ENCODE measurements at places on chromosomes 3 and 15.
A peak's percentile ranks its signal among the peaks of the same experiment; 100 is the strongest.

DNA sequence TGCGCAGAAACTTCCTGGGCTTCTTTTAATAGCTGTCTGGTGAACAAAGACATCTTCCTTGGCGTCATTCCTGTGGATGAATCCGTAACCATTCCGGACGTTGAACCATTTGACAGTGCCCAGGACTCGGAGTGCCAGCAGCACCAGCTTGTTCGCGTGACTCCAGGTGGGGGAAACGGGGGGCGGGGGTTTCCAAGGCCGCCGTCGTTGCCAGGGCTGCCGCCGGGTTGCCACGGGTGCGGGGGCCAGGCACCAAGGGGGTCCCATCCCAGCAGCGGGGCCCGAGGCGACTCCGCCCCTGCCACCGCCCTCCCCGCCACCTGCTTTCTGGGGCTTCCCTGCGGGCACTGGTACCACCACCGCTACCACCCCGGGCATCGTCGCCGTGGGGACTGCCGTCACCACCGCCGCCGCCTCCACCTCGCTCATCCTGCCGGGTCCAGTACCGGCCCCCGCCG, 22.8 kb downstream of the RGMA start:
- DNase-seq: no peak

DNA sequence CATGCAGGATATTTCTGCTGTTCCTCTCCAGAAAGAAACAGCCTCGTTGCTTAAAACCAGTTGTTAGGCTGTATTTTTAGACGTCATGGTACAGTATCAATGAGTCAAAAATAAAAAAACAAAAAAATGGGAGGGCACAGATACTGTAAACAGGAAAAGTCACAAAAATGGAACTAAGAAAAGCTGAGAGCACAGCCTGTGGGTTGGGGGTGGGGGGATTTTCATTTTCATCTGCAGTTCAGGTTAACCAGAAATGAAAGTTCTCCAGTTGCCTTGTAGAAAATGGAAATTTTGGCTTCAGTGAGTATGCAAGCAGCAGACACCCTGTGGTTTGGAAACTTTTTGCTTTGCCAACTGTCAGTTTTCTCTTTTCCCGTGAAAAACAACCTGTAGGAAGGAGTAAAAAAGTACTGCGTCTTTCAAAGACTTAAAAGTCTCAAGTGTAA, 59.0 kb downstream of the FRMD4B start:
- DNase-seq: peak; percentile 36

DNA sequence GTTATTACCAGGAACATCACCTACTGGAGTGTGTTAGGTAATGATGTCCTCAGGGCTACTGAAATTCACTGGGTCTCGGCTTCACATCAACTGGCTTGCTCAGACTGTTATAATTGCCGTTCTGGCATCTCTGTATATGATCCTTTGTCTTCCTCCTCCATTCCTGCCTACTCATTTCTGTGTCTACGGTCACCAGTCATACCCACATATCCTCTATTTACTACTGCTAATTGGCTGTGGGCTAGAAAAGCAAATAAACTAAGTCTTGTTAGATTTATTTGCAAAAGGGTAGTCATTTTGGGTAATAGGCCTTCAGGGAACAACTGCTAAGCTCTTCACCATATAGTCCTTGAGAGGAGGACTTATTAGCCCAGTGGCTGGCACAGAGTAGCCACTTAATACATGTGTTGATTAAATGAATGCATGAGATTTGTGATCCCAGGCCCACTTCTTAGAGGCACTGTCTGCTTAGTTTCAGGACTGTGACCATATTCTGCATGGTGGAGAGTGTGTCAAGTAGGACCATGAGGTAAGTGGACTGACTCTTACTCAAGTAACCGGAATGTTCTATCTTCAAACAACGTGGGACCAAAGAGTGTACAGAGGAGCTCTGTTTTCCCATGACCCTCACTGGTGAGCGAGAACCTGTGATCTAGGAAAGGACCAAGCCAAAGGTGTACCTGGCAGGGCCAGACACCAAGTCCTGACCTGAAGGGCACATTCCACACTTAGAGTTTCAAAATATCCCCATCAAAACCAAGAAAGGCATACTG, 13.2 kb downstream of the ZDHHC3 start:
- no peak for DNase-seq

GRCh38 chr3:120821426-120821825, 78.9 kb downstream of the GTF2E1 start:
- DNase-seq: no peak

GRCh38 chr3:48585411-48585810, 9.7 kb downstream of the COL7A1 start:
- no peak for DNase-seq

DNA sequence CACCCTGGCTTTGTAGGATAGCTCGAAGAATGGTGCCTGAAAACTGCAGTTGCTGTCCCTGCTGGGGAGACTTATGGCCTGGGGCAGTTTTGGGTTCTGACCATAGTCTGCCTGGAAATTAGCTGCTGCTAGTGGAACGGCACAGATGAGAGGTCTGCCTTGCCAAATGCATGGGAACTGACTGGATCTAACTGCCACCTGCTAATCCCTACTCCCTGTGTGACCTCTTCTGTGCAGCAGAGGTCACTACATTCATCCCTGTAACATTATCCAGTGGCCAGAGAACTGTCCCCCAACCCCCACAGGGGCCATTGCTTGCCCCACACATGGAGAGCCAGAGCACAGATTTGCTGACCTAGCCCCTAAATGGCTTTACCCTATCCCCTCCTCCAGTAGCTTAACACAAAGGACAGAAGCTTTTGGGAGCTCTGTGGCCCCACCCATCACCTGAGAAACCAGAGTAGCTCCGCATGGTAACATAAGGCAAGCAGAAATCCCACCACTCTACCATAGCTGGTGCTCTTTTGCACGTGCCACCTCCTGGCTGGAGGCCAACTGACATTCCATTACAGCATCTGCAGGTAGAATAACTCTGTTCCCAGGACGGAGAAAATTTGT, 840.0 kb downstream of the EPHA3 start:
- DNase-seq: no peak

- DNase-seq: no peak
Measured at GRCh38 chr15:34883633-34884032, 85.9 kb downstream of the AQR start.

GRCh38 chr3:158830391-158830790, 28.5 kb downstream of the MFSD1 start:
- DNase-seq: no peak

DNA sequence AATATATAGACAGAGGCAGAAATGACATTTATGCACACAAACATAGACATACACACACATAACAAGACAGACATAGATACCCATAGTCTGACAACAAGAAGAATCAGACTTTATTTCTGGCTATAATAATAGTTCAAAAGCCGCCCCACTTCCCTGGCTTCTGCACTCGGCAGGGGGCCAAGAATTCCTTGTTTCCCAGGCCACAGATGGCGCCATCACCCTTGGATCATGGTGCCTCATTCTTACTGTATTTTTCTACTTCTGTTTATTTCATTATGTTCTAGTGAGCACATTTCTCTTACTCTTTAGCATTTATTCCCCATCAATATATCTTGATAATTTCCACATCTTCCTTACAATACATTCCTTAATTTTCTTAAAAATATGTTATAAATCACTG, 387.5 kb downstream of the NLGN1 start:
- no peak for DNase-seq

DNA sequence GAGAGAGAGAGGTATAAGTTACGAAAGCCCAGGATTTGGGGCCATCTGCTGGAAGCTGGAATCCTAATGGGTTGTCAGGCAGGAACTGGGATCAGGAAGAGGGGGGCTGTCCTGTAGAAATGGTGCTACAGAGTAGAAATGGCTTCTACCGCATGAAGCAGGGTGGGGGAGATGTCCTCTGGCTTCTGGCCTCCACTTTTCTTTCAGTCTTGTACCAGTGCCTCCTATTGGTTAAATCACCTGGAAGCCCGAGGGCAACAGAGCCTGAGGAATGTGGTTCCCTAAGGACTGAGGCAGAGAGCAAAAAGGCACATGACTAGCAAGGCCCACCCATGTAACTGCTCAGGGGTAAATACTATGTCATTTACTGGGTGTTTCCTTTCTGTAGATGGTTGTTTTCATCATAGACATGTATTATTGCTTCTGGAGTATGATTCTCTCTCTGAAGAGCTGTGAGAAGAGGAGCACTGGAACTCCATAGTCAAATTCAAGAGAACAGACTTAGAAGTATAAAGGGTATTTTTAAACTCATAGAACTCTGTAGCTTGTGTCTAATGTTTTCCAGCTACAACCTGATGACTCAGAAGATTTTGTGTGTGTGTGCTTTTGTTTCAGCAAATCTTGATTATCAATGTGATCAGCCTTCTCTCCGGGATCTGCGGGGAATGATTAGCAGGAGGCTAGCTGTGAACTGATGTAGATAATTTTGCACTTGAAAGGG, 20.2 kb upstream of the MITF start:
- DNase-seq: no peak

- DNase-seq: no peak
Measured at GRCh38 chr3:108271626-108272025, 24.7 kb upstream of the HHLA2 start.

- DNase-seq: no peak
Measured at GRCh38 chr15:67068710-67069400, 3.5 kb downstream of the SMAD3 start.

- no peak for DNase-seq
Measured at GRCh38 chr15:27973886-27974285, 125.2 kb downstream of the OCA2 start.

DNA sequence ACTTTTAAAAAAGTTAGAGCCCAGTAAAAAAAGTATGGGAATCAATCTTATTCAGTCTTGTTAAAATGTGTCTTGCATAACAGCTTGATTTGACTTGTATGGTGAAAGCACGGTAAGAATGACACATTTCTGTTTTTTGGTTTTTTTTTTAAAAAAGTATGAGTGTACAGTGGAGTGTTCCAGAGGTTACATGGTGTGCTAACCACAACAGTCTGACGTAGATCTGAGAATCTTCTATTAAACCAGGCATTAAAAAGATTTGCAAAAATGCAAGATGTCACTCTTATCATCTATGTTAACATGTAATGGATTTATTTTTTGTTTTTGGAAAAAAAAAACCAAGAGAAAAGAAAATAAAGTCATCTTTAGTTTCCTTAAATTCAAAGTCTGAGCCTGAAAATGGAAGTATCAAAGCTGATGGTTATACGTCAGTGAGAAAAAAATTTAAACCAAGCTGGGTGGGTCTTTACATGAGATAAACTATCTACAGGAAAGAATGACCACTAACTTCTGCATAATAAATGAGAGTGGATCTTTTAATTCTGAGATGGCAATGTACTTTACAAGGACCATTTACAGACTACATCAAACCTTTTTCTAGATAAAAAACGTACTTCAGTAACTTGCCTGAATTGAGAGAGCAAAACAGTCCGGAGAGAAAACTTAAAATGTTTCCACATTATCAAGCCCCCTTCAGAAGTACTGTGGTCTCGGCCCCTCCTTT, 1.6 kb downstream of the GABPB1 start:
- no peak for DNase-seq

DNA sequence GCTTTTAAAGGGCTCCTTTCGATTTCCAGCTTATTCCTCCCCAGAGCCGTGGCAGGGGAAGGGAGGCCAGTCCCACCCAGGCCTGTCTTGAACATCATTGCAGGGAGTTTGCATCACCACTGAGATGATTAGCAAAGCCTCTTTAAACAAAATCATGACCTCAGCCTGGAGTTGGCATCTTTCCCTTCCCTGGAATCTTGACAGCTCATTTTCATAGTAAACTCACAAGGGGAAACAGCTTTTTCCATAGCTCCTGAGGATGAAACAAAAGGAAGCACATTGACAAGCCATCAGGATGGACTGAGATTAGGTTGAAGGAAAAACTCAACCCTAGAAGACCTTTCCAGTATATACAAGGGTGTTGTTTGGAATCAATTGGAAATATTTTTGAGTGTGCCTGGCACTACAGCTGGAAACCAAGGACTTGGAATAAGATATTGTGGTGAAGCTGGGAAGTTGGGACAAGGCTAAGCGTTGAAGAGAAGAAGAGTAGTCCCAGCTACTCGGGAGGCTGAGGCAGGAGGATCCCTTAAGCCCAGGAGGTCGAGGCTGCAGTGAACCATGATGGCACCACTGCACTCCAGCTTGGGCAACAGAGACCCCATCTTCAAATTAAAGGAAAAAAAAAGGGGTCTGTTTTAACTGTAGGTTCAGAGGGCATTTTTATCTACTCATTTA, 3.1 kb upstream of the LARP6 start:
- no peak for DNase-seq

- no peak for DNase-seq
Measured at GRCh38 chr15:57281321-57281720, 95.0 kb upstream of the CGNL1 start.

GRCh38 chr3:152834776-152835600, at the start of gene P2RY1:
TSS of gene P2RY1 (plus strand) at chr3:152835131. CDS start at chr3:152835783, 652 bp downstream.
- no peak for DNase-seq

GRCh38 chr3:55570271-55570711, 83.2 kb upstream of the WNT5A start:
- DNase-seq: no peak

DNA sequence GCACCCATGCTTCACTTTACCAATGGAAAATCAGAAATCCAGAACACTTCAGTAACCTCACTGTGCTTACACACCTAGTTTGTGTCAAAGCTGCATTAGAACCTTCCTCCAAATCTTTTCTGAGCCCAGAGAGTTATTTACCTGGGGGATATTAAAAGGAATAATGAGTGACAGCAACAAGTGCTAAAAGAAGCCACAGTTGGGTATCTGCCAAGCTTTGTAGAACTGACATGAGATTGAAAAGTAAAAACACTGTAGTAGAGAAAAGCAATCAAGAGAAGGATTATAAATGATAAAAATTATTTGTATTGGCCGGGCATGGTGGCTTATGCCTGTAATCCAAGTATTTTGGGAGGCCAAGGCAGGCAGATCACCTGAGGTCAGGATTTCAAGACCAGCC, 8.8 kb upstream of the TBC1D23 start:
- DNase-seq: no peak

GRCh38 chr3:50525191-50525910, 21.9 kb upstream of the CACNA2D2 start:
- no peak for DNase-seq

DNA sequence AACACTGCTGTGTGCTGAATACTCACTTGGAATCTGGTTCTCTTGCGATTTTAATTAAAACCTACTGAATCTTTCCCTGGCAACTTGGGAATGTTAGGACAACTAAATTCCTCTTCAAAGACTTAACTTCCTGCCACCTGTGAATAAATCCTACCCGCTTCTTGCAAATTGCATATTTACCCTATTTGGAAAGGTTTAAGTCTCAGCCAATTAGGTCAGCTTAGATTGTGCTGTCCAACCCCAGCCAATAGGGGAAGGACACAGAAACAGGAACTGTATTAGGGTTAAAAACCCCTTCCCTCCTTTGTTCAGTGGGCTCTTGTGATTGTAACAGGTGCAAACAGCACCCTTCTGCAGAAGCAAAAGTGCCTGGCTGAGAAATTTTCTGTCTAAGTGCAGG, 38.6 kb upstream of the FSTL1 start:
- DNase-seq: no peak

- no peak for DNase-seq
Measured at GRCh38 chr3:121414924-121415323, 130.9 kb downstream of the POLQ start.
